ENCODE measurements at places on chromosomes 12 and 14.

DNA sequence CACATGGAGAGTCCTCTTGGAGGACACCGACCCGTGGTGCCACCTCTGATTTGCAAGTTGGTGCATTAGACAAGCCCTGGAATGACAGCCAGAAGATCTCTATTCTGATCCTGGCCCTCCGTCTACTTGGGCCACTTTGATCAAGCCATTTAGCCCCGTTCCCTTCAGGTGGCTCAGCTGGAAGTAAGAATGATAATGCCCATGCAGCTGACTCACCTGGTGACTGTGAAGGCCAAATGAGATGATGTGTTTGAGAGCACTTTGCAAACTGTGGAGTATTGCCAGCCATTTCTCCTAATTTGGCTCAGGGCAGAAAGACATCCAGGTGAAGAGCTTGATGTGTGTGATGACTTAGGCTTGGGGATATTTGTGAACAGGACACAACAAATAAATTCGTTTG lies 165.9 kb downstream of the ETV6 start:
- peak; percentile 46 for DNase-seq

GRCh38 chr14:72665259-72665658 lies 228.6 kb downstream of the DPF3 start:
- no peak for DNase-seq

- no peak for DNase-seq
Measured at GRCh38 chr12:59452259-59452658, 143.6 kb upstream of the SLC16A7 start.

- no peak for DNase-seq
Measured at GRCh38 chr12:131682510-131682895, 28.4 kb upstream of the SFSWAP start.

DNA sequence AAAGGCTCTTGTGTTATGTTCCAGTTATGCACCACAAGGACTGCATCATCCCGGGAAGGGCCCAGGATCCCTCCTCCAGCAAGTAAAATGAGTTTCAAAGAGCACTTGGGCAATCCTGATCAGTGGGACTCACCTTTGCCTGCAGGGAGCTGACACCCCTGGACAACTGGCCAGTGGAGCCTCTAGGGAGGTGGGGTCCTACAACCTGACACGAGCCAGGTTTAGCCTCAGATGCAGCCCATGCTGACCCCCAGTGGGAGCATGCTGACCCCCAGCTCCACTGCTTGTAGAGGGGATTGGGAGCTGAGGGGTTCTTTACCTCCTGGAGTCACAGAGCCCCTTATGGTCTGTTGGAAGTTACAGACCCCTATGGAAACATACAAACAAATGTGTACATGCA lies 365.8 kb downstream of the CACNA1C start:
- no peak for DNase-seq

- no peak for DNase-seq
Measured at GRCh38 chr12:25115677-25116076, 79.3 kb downstream of the DNAI7 start.

DNA sequence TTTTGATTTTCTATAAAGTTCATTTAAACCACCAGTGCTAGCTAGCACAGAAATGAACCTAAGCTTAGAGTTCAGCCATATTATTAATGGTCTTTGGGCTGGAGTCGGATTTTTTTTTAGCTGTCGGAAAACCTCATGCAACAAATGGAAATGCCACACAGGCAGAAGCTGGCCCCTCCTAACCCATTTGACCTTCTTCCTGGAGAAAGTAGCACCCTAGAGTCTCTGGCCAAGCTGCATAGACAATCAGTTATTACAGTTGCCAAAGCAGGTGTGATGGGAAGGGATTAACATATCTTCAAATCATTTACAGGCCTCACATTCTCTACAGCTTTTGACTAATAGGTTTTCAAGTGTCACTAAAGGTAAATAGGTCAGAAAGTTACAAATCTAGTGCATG lies 49.4 kb downstream of the PTPRQ start:
- no peak for DNase-seq

GRCh38 chr12:43786899-43787693 lies 19.0 kb downstream of the TWF1 start:
- DNase-seq = no peak

DNA sequence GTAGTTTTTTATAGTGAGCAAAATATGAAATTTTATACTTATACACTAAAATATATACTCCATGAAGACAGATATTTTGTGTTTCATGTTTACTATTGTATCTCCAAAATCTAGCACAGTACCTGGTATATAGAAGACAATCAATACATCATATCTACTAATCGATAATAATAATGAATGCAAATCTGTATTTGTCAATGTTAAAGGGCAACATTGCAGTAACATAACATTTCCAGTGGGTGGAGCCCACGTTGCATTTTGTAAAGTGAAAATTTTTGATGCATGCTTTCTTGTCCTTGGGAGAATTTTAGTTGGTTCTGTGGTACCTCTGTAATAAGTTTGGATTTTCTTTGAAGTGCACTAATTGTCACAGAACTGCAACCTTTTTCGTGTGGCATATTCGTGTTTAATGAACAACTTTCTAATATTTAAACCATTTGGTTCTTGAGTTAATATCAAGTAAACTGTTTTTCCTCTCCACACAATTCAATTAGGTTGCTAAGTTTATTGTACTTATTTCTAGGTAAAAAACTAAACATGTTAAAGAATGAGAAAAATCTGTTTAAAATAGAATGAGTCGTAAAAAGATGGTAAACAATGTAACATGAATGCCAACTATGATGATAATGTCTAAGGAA lies 47.4 kb downstream of the AVPR1A start:
- DNase-seq = peak; percentile 31

- no peak for DNase-seq
Measured at GRCh38 chr14:103897075-103897947, 30.9 kb upstream of the TDRD9 start.

- no peak for DNase-seq
Measured at GRCh38 chr12:44847888-44848702, 28.0 kb downstream of the NELL2 start.

- DNase-seq = no peak
Measured at GRCh38 chr12:92226071-92226661, 80.5 kb upstream of the BTG1 start.

DNA sequence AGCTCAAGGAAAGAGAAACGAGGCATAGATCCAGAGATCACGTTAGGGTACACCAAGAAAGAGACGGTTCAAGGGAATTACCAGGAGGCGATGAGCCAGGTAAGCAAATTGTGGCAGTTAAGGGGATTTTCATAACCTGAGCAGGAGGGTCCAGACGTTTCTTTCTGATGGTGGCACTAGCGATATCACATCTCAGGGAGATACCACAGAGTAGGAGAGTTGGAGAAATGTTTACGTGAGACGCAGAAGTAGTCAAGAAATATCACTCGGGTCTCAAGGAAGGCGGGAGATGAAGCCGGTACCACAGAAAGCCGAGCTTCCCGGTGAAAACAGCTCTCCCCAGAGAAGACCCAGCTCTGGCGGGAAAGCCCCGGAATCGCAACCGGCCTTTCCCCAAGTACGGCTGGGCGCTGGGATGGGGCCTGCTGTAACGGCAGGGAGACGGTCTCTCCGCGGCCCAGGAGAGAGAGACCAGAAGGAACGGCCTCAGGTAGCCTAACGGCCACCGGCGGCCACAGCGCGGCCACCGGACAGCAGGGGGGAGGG lies 485 bp downstream of the SENP1 start:
- DNase-seq = no peak
